ENCODE measurements at places on chromosomes 12 and 14.
A peak's percentile ranks its signal among the peaks of the same experiment; 100 is the strongest.

DNA sequence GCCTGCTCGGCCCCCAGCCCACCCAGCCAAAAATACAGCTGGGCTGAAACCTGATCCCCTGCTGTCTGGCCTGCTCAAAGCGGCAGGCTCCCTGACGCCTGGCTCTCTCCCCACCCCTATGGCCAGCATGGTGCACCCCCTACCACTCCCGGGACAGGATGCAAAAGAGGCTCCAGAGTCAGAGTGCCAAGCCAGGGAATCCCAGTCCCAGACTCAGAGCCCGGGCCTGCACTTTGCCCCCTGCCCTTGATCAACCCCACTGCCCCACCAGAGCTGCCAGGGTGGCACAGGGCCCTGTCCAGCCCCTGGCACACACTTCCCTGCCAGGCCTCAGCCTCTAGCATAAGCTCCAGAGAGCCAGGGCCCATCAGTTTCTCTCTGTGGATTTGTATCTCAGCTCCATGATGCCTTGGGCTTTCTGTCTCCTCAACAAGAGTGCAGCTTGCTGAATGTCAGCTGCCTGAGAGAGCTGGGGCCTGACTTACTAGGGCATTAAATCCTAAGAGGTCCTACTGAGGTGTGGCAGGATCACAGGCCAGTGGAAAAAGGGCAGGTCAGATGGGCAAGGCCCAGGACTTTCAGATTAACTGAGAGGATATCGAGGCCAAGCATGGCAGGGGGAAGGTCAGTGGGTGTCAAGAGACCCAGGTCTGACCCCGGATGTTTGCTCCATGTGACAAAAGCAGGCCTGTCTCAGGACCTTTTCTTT, 13.9 kb downstream of the ACVRL1 start:
- DNase-seq: no peak

- no peak for DNase-seq
Observed at GRCh38 chr12:64946132-64946829, 121.8 kb downstream of the TBC1D30 start.

DNA sequence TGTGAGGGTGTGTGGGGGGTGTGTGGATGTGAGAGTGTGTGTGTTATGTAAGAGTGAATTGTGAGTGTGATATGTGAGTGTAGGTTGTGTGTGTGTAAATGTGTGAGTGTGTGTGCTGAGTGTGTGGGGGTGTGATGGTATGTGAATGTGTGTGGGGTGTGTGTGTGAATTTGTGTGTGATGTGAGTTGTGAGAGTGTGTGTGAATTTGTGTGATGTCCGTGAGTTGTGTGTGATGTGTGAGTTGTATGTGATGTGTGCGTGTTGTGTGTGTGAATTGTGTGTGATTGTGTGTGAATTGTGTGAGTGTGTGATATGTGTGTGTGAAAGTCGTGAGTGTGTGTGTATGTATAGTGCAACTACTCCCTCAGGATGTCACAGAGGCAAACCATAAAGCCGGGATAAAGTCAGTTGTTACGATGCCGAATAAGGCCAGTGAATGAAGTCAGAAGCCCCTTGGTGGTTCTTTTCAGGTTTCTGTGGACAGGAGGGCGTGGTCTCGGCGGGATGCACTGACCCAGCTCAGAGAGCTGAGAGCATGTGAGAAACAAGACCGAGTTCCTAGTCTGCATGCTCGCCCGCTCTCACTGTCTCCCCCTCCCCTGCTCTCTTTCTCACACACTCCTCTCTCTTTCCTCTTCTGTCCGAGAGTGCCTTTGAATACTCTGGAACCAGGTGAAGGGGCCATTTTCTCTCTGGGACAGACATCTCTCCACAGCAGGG, 71.8 kb upstream of the MAX start:
- DNase-seq: no peak

DNA sequence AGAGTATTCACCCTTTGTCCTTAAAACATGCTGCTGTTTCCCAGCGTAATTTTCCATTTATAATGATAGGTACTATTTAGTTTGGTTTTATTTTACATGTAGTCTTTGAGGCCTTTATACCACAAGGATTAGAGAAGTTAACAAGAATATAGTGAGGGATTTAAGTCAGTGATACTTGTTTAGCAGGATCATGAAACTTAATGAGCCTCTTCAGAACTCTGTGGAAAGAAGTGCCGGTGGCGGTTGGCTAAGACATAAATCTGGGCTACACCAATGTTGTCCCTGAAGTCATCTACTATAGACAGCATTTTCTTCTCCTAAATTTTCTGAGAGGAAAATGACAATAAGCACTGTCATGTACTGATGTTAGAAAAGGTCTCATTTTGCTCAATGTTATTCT, 1226.0 kb upstream of the SEL1L start:
- no peak for DNase-seq

DNA sequence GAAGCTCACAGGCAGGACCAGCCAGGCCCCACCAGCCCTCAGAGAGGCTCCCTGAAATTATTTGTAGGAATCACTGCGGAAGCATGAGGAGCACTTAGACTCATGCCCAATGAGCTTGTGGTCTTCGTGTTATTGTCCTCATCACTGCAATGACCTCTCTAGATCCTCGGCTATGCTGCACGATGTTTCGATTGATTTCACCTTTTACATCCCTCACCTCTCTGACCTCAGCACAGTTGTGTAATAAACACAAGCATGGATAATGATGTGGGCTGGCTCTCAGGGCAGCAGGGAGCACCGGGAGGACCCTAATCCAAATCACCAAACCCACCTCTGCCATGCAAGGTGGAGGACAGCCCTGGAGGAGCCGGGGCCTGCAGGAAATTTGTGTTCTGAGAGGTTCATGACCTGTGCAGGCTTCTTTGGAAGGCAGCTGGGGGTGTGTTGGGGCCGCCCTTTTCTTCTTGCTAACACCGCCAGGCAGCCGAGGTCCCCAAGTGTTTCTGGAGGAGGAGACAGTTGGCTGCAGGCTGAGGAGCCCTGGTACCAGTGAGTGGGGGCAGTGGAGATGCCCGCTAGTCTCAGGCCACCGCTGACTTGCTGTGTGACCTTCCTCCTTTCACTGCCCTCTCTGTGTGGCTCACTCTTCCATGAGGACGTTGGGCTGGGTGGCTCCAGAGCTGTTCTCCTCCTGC, 29.5 kb upstream of the EML1 start:
- no peak for DNase-seq

GRCh38 chr12:11621797-11622423, 27.6 kb upstream of the ETV6 start:
- DNase-seq: peak; percentile 1

- no peak for DNase-seq
Observed at GRCh38 chr12:131941987-131942341, 7.8 kb upstream of the EP400 start.

DNA sequence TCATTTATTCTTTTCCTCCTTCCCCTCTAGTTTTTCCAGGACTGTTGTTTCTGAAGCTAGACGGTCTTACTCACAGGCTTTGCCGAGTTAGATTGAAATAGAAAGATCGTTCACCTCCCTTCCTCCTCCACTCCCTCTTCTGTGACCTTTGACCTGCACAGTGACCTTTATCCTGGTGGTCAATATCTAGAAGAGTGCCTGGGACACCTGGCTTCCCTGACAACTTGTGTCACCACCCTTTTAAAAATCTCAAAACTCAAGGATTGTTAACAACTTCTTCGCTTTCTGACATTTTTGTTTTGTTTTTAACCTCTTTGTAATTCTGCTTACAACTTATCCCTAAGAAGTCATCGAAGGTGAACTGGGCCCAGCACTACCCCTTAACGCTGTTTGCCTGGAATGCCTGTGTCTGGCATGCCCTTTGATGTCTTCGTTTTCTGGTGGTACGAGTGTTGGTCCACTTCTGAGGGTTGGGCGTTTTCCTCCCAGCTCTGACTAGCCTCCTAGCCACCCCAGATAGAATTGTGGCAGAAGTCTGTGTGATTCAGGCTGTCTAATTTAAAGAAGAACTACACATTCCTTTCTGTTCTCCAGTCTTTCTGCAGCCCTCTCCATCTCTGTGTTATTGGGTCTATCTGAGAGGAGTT, 2.8 kb upstream of the KRT75 start:
- no peak for DNase-seq

GRCh38 chr14:77903221-77903620, 103.3 kb downstream of the ADCK1 start:
- DNase-seq: no peak

DNA sequence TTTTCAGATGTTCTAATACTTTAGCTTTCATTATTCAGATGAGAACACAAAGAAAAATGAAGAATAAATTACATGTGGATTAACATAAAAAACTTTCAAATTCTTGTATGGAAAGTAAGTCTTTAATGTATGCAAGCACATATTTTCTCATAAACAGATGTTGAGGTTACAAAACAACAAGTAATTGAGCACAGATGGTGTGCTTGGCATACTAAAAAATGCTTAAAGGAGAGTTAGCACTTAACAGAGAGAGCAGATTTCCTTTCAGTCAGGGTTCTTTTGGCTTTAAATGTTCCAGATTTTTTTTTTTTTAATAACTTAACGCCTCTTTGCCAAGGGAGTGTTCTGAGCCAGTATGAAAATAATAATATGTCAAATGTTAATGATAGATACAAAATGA, 96.0 kb downstream of the RASSF9 start:
- no peak for DNase-seq

- no peak for DNase-seq
Observed at GRCh38 chr12:29164477-29165393, 15.7 kb downstream of the FAR2 start.

- DNase-seq: no peak
Observed at GRCh38 chr12:73330584-73331351, 1058.6 kb downstream of the TRHDE start.

DNA sequence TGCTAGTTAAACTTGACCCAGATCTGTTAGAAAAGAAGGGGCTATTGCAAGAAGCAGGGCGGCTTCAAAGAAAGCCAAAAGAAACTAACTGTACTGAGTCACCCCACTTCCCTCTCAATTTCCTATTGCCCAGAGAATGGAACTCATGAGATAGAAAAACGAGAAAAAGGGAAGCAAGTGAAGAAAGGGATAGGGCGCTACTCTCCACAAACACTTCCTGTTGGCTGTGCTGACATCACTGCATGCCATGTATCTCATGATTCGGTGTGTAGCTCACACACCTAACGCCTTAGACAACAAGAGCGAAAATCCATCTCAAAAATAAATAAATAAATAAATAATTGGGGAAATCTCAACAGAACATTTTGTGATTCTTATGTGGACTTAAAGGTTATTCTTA, 13.0 kb upstream of the P2RX4 start:
- no peak for DNase-seq

GRCh38 chr12:108449478-108449877, 65.6 kb upstream of the FICD start:
- no peak for DNase-seq

- no peak for DNase-seq
Observed at GRCh38 chr12:131021154-131021541, 67.4 kb downstream of the ADGRD1 start.

GRCh38 chr14:67319142-67319541, 40.5 kb downstream of the ATP6V1D start:
- no peak for DNase-seq

DNA sequence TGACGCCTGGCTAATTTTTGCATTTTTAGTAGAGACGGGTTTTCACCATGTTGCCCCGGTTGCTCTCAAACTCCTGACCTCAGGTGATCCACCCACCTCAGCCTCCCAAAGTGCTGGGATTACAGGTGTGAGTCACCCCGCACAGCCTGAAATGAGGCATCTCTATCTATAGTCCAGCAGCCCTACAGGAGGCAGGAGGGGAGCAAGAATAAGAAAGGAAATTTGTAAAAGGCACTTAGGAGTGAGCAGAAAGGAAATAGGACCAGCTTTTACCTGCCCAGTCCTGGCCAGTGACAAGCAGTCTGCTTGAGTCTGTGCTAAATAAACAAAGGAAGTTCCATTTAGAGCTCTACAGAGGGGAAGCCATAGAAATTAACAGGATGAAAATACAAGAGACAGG, 15.0 kb upstream of the PSMA6 start:
- DNase-seq: no peak

DNA sequence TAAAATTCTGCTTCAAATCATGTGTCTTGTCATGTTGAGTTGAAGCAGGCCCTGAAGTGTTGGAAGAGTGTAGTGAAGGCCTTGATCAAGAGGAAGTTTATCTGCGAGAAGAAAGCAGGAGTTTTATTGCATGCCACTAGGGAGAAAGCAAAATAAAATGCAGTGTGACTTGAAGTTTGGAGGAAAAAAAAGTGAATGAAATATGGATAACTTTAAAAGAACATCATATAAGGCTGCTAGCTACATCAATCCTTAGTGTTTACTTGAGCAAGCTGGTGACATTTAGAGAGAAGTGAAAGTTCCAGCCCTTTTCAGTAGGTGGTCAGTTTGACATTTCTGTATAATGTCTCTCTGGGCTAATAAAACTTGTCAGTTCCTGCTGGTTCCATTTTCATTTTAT, 841.1 kb downstream of the TMTC2 start:
- no peak for DNase-seq

- no peak for DNase-seq
Observed at GRCh38 chr12:78568321-78569020, 296.1 kb upstream of the SYT1 start.

GRCh38 chr12:76259106-76259505, 89.1 kb downstream of the BBS10 start:
- DNase-seq: no peak

- DNase-seq: no peak
Observed at GRCh38 chr12:109753054-109753401, 39.4 kb downstream of the FAM222A start.

- DNase-seq: no peak
Observed at GRCh38 chr12:111573476-111573875, 25.6 kb downstream of the ATXN2 start.

All from activated T-cell treated with anti-CD3 and anti-CD28 coated beads for 1 hour (primary cell).